ENCODE measurements at places on chromosomes 7 and 10.

GRCh38 chr10:86849181-86849894, 92.9 kb downstream of the BMPR1A start:
- DNase-seq = no peak

GRCh38 chr7:157472311-157473050, 135.7 kb downstream of the DNAJB6 start:
- DNase-seq = no peak

- DNase-seq = no peak
Observed at GRCh38 chr7:88746126-88746525, 13.4 kb upstream of the ZNF804B start.

DNA sequence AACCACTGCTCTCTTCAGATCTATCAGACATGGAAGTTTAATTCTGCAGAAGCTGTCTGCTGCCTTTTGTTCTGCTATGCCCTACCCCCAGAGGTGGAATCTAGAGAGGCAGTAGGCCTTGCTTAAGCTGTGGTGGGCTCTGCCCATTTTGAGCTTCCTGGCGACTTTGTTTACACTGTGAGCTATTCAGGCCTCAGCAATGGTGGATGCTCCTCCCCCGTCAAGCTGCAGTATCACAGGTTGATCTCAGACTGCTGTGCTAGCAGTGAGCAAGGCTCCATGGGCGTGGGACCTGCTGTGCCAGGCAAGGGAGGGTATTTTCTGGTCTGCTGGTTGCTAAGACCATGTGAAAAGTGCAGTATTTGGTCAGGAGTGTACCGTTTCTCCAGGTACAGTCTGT, 45.1 kb upstream of the CDK14 start:
- DNase-seq = no peak

DNA sequence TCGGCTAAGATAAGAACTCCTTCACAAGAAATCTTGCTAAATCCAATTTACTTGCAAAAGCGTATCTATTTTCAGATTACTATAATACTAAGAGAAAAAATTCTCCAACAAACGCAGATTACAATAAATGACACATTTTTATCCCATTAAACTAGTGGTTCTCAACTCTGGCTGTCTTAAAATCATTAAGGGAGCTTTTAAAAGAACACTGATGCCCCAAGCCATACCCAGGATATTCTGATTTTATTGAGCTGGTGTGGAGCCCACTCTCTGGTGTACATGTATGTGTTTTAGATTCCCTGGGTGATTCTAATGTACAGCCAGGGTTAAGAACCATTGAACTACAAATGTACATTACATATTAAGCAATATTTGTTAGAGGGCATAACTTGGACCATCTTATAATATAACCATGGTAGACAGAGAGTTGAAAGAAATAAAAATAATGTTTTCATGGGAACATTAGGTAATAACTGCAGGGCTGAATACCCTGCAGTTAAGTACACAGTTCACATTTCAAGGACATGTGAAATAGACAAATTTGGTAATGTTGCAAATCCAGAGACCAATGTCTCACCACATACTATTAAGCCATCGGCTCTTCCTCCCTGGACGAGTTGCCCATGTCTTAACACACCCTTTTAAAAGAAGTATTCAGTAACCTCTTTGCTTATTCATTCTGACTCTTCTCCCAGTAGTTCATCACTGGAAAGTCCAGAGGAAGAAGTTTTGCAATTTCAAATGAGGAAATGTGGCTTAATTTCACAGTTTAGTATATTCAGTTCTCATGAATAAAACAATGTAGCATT, 6.2 kb downstream of the GSAP start:
- no peak for DNase-seq

DNA sequence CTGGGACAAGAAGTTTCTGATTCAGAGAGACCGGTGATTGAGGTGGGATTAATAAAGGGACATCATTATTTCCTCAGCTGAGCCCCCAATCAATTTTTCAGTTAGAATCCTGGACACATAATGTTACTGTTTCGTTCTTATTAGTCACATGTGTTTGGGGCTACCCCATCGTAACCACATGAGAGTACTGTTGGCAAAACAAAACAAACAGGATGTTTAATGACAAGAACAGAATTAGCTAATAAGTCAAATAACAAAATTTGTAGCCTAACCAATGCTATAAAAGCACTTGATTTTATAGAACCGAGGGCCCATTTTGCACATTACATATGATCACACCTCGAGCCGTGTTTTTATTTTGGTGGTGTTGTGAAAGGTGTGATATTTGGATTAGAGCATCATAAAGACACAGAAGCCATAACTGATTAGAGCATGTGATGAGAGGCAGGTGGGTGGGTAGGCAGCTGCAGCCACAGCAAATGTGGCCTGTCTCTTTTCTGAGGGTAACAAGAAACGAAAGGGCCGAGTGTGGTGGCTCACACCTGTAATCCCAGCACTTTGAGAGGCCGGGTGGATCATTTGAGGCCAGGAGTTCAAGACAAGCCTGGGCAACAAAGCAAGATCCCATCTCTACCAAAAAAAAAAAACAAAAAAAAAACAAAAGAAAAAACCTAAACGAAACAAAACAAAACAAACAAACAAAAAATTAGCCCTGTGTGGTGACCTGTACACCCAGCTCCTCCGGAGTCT, 1.8 kb upstream of the VWC2 start:
- no peak for DNase-seq

GRCh38 chr10:60604342-60604741, 173.9 kb upstream of the CDK1 start:
- DNase-seq = no peak

DNA sequence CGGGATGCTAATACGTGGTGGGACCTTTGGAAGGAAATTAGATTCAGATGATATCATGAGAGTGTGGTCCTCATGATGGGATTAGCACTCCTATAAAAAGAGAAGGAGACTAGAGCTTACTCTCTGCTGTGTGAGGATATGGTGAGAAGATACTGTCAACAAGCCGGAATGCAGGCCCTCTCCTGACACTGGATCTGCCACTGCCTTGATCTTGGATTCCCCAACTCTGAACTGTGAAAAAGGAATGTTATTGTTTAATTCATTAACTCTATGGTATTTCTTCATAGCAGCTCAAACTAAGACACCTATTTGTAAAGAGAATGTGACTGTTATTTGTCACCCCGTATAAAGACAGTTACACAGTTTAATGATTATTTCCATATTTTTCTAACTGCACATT, 1227.5 kb upstream of the C7orf33 start:
- no peak for DNase-seq
